Globus pallidus (tissue), 1 donor: ENCODE measurements at places on chromosomes 6 and 20.
A peak's percentile ranks its signal among the peaks of the same experiment; 100 is the strongest.

DNA sequence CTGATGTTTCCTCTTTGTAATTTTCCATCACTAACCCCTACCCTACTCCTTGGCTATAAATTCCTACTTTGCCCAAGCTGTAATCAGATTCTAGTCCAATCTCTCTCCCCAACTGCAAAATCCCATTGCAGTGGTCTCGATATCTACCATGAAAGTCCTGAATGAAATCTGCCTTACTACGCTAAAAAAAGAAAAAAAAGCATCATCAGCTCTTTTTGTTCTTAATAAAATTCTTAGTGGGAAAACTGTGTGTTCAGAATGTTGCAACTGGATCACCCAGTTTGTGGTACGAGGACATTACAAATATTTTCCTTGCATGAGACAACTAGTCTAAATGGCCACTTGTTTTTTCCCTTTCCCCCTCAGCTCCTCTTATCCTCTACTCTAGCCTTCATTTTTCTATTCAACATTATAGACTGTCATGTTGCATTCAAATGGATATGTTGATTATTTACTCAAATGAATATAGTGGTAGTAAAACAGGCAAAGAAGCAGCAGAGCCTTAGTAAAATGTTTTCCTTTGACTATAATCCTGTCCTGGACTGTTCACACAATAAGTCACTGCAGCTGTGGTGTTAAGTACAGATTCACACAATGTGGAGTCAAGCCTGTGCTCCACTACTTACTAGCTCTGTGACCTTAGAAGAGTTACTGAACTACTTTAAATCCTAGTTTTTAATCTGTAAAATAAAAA, 527.1 kb upstream of the MARCKS start:
- peak; percentile 13 for DNase-seq

DNA sequence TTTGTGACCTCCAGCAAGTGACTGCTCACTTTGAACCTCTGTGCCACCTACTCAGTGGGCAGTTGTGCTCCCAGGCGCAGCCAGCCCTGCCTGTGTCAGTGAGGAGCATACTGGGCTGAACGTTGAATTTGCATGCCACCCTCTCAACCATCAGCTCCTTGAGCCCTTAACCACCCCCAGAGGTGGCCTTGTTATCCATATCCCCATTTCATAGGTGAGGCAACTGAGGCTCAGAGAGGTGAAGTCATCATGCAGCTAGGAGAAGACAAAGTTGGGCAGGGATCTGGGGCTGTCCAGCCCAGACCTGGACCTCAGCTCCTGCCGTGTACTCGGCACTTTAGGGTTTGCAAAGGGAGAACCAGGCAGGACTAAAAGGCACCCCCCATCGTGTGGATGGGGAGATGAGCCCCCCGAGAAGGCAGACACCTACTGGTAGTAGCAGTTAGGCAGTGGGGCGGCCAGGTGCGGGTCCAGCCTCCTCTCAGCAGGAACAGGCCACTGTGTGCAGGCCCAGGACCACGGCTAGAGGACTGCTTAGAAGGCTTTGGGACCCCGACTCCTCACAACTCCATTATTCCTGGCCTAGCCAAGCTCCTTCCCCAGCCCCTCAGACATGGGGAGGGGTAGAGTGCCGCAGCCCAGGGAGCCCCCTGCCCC, 100.8 kb upstream of the MYL9 start:
- DNase-seq: no peak

DNA sequence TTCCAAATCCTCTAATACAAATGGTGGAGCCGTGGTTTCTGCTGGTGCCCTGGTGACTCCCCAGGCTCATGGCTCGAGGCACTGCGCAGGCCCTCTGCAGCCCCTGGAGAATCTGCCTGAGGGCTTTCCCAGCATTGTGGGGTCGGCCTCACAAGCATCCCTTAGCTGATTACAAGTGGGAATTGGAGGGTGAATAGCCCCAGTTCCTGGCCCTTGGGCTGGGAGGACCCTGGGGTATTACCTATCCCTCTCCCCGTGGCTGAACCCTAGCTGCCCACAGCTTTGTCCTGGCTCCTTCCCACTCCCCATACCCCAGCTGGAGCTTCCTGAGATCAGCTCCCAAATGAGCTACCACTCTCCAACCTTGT, 212.2 kb upstream of the CST7 start:
- no peak for DNase-seq

GRCh38 chr20:59931511-59932312, 1.7 kb downstream of the SYCP2 start:
- no peak for DNase-seq

DNA sequence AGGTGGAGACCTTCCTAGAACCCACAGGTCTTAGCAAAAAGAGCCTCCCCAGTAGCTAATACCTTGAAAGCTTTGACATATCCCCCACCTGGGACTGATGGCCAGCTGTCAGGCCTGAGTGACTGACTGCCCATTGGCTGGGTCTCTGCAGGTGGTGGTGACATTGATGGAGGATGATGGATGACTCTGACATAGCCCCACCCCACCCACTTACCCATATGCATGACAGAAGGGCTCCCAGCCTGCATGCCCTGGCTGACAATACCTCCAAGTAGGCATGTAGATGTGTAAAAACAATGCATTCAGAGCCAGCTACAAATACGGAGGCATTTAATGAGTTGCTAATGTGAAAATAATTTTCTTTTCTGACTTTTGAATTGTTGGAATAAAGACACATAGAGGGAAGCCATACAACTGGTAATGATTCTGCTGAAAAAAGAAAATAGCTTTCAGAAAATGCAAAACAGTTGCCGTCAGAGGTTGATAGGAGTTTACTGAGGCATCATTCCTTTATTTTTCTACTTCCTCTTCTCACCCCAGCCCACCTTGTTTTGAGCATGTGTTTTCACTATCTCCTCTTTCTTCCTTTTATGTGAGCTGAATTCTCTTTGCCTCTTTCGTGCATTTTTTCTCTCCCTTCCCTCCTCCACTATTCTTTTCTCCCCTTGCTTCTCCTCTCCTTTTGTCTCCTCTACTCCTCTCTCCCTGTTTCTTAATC, 70.6 kb downstream of the OLIG3 start:
- no peak for DNase-seq

DNA sequence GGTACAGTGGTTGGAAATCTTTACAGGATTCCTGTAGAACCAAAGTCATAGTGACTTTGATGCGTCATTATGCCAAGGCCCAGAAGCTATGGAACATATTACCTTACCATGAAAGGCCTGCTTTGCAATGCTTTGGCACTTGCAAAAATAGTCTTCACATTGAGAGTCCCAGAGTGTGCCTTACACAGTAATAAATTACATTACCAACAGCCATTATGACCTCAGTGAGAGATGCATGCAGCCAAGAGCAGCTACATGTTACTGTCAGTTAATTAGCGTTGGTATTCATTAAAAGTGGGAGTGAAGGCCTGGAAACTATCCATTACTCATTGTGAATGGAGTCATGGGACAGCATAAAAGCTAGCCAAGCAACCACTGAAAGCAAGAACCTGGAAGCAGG, 39.2 kb upstream of the HDDC2 start:
- no peak for DNase-seq

DNA sequence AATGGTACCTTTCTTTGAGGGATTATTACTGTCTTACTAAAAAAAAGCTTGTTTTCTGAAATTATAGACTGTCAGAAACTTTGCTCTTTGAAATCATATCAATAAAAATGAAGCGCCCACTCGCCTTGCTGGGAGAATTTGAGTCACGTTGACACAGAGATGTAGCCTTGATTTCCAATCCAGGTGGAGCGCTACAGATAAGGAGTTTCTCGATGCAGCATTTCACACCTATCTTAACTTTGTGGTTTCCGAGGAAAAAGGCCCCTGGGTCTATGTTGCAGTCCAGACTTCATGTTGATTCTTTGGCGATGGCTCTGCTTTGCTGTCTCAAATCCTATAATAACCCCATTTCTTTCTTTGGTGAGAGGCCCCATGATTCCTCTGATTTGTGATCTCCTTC, 158.1 kb upstream of the ARG1 start:
- no peak for DNase-seq

DNA sequence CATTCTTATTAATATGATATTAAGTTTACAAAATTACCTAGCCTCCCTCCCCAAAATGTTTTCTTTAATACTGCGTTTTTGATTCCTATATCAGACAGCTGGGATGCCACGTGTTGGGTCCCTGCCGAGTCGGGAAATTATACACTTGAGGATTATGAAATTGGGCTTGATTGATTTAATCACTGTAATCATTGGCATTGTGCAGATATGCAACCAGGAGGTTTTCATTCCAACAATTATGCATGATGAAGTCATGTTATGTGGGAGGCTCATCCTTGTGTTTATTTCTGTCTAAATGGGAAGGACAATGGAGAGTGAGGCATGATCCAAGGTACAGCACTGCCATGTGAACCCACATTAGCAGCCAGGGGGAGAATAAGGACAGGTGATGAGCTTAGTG, 30.6 kb upstream of the RIPOR2 start:
- DNase-seq: no peak

GRCh38 chr6:112931832-112932231, 584.7 kb downstream of the RFPL4B start:
- no peak for DNase-seq
